ENCODE measurements at places on chromosomes 4 and X. TPM values are rescaled to one million over a fixed set of nuclear protein-coding genes. Genes with fewer than 3 reads are reported as not detected.

The SYTL4 gene
- total RNA-seq, result 1.8 TPM

The FGA gene
- 0.63 TPM for total RNA-seq

The SLC4A4 gene
- 5.9 TPM for total RNA-seq

The SPINK2 gene
- total RNA-seq, result not detected

All from mesangial cell (primary cell).